ENCODE measurements at places on chromosomes 3 and 15.

DNA sequence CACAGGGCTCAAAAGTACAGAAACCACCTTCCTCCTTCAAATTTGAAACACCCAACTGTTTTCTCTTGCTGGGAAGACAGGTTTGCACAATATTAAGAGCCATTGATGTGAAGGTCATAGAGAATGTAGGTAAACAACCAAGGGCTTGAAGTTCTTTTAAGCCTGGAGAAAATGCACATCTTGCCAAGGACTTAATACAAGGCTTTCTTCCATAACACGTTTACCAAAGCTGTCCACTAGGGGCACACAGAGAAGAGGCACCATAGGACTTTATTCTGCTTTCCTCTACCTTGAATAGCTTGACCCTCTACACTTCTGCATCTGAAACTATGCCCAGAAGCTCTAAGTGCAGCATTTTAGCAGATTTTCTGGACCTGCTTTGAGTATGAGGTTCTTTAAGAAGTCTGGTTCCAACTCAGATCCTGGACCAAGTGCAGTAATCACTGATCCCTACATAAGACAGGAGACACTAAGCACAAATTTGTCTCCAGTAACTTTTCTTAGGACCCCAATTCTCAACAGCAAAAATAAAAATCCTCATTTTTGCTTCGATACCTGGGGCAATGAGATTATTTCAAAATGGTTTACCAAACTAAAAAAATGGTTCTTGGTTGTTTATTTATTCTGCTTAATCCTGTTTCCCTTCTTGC lies 138.0 kb downstream of the FBN1 start:
- no peak for DNase-seq

DNA sequence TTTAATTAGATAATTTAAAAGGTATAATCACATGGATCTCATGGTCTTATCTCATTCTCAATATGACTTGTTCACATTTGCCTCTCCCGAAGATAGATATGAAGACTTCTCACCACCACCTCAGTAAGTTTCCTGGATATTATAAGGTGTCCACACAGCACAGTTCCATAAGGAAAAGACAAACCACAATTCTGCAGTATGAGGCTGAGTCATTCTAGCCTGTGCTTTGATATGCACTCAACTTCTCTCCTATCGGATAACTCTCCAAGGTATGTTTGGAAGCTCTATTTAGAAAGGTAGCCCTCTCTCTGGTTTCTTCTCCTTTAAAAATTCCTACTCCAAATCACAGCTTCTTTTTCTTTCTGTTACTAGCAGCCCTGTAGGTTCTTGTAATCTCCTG lies 612.8 kb downstream of the ZPLD1 start:
- DNase-seq = no peak

- DNase-seq = no peak
These were observed 72.8 kb upstream of the CTNNB1 start for GRCh38 chr3:41126472-41126871.

GRCh38 chr15:48682942-48683651 lies 37.6 kb upstream of the FBN1 start:
- no peak for DNase-seq

GRCh38 chr3:47000198-47000815 lies 20.8 kb downstream of the NBEAL2 start:
- DNase-seq = no peak

DNA sequence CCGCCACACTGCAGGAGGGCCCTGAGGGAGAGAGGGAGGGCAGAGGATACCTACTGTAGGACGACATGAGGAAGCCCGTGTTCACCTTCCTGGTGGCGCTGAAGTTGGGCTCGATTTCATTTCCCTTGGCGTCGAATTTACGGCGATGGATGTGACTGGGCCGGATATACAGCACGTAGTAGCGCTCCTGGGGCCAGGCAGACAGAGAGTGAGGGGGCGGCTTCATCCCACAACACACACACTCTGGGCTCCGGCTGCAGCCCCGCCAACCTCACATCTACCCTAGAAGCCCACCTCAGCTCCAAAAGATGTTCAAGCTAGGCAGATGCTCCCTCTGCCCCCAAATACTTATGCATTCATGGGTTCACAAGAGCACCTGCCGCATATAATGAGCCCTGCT lies 4.5 kb downstream of the ARPIN start:
- no peak for DNase-seq

GRCh38 chr3:106257172-106257571 lies 388.4 kb upstream of the CBLB start:
- DNase-seq = no peak

DNA sequence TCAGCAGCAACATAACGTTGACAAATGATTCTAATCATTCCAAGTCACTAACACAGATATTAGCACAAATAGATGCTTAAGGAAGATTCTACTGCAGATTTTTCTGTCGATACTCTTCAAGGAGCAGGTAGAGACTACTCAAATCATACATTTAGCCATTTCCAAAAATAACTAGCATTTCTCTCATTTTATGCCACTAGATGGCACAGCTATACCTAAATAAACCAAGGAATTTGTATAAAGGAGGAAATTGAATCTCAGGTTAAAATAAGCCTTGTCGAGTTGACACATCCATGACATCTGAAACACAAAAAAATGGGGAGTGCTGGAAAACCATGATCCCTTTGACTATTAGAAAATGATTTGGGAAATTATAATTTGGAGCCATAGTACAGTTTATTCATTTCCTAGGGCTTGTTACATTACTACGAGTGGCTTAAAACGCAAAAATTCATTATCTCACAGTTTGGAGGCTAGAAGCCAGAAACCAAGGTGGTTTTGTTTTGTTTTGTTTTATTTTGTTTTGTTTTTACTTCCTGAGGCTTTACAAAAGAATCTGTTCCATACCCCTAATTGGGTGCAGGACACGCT lies 59.5 kb upstream of the STRIT1 start:
- no peak for DNase-seq

GRCh38 chr3:23435318-23435717 lies 232.2 kb downstream of the UBE2E2 start:
- no peak for DNase-seq

GRCh38 chr3:122498152-122498551 lies 16.6 kb downstream of the KPNA1 start:
- DNase-seq = no peak

DNA sequence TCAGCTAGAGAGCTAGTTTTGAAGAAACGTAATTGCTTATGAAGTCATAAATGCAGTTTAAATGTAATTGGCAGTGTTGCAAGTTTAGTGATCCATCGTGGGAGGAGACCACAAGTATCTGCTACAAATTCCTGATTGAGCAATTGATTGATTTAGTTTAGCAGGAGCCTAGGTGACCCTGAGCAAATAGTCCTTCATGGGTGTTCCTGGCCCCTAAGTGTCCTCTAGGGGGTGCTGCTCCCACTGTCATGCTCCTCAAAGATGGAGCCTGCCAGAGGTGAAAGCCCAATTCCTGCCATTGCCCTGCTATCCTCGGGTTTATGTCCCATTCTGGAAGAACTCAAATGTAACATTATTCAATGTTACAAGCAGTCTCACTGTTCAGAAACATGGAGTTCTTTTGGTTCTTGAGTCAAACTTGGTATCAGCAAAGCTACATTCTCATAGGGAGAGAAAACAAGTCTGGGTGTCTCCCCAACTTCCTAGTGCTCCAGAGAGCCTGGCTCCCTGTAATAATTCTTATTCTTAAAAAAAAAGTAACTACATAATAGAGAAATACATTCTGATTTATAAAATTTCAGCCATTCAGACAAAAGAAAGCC lies 29.8 kb upstream of the SENP5 start:
- peak; percentile 78 for DNase-seq

GRCh38 chr3:30350011-30350410 lies 256.4 kb upstream of the TGFBR2 start:
- no peak for DNase-seq

DNA sequence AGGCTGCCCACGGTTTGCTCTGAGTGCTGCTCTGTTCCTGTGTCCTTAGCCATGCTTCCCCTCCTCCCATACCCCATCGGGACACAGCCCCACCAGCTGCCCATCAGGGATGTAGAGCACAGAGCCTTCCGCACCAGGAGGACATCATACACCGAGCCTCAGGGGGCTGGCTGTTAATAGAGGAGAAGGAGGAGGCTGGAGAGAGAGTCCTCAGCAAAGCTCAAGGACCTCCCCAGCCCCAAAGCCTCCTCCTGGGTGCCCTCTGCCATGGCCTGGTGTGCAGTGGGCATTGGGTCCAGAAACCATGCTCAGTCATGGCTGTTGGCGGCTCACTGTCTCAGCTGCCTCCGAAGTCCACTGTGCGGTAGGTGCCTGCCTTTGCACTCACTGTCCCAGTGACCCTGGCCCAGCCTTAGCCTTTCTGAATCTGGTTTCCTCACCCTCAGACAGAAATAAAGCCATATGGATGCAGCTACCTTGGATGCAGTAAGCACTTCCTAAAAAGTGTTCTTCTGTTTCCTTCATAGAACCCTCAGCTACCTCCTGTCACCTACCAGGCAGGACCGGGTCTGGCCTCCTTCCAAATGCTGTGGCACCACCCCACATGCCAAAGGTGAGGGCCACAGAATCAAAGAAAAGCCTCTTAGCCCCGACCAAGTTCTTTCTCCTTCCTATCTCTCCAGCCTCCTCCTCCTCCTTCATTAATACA lies 53.9 kb downstream of the ACAD9 start:
- peak; percentile 32 for DNase-seq

GRCh38 chr3:127780536-127781400 lies 41.5 kb downstream of the MGLL start:
- no peak for DNase-seq

- no peak for DNase-seq
These were observed 2.7 kb upstream of the APPL1 start for GRCh38 chr3:57224856-57225255.

GRCh38 chr3:26247712-26248111 lies 374.9 kb upstream of the LRRC3B start:
- DNase-seq = no peak

DNA sequence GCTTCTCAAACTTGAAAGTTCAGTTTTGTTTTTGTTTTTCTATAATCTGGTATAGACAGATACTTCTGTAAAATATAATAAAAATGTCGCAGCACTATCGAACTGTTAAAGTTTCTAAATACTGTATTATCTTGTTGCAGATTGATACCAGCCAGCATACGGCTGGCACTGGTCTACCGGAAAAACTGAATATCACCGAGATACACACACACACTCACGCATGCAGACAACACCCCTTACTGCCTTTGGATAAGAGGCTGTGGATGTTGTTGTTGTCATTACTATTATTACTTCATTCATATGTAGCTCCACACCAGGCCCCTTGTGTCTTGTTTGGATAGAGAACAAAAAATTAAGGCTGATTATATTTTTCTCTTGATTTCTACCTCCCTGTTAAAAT lies 32.4 kb downstream of the MAP6D1 start:
- no peak for DNase-seq

GRCh38 chr15:91966194-91966552 lies 112.7 kb downstream of the SLCO3A1 start:
- DNase-seq = no peak

GRCh38 chr3:128846486-128846891 lies 32.9 kb upstream of the ACAD9 start:
- no peak for DNase-seq

- DNase-seq = no peak
These were observed 44.0 kb downstream of the PCCB start for GRCh38 chr3:136294176-136294575.

Measured in aorta (tissue), 5 donors.